ENCODE measurements at places on chromosomes 12 and 14.

DNA sequence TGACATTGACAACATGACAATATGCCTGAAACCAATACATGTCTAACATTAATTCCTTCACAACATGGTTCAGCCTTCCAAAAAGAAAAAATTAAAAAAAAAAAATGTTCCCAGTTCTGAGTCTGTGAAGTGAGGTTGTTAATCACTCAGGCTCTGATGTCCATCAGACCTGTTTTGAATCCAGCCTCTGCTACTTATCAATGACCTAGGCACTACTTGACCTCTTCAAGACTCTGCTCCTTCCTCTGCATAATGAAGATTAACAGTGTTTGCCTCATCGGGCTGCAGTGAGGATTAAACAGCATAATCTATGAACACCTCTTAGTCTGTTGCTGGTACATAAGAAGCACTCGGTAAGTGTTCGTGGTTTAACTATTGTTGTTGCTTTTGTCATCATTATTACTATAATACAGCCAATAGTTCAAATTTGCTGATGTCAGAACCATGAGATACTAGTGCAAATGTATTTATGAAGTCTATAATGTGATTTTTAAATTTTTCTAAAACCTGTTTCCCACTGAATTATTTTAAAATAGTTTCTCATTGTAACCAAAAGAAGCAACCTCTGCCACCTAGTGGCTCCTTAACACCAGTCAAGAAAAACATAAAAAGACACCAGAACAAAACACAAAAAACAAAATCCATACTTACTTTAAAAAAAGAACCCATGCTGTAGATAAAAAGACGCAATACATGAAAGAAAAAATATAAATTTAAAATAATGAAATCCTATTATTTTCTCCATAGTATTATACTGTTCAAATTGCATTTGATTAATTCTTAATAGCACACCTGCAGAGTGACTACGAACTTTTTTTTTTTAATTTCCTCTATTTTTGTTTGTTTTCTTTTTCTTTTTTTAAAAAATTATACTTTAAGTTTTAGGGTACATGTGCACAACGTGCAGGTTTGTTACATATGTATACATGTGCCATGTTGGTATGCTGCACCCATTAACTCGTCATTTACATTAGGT, 20.3 kb upstream of the TMX1 start:
- DNase-seq = no peak

- DNase-seq = no peak
These were observed 8.9 kb upstream of the GLRX5 start for GRCh38 chr14:95525999-95526398.

- DNase-seq = no peak
These were observed 6.2 kb downstream of the KHNYN start for GRCh38 chr14:24435998-24436354.

- DNase-seq = no peak
These were observed 456.7 kb downstream of the SLC16A7 start for GRCh38 chr12:60052483-60052882.

- no peak for DNase-seq
These were observed 70.7 kb downstream of the RASSF9 start for GRCh38 chr12:85765453-85765869.

DNA sequence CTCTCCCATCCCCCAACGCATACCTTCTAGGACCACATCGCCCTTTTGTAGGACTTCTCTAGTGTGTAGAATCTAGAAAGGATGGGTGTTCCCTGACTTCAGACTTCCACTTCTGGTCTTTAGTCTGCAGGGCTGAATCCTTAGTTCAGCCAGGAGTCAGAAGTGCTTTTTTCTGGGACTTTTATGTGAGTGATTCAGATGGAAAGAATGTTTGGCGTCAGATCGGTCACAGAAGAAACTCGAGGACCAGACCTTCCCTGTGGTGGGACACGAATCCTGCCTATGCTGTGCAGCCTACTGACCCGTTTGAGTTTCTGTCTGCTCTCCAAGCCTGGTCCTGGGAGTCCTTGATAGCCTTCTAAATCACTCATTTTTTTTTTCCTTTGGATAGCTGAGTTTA, 165.4 kb upstream of the SSTR1 start:
- DNase-seq = no peak

DNA sequence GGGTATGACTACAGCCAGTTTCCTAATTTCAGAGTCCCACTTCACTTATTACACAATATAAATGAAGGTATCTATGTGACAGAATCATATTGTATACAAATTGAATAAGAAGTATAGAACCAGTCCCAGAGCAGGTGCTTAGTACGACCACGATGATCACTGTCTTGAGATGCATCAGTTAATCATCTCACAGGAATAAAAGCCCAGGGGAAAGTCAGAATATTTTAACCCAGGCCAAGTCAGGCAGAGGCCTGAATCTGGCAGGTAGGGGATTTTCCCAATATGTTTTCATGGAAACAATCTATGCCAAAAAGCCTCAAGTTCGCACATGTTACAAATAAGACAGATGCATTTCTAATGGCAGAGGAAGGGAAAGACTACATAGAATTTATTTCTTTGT, 758.4 kb downstream of the BCL11B start:
- DNase-seq = no peak

DNA sequence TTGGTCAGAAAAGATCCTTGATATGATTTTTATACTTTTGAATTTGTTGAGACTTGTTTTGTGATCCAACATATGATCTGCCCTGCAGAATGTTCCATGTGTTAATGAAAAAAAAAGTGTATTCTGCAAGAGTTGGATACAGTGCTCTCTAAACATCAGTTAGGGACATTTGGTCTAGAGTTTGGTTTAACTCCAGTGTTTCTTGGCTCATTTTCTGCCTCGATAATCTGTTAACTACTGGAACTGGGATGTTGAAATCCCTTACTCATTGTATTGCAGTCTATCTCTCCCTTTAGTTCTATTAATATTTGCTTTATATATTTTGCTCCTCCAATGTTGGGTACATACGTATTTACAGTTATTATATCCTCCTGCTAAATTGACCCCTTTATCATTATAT, 18.3 kb upstream of the TXNRD1 start:
- DNase-seq = no peak

DNA sequence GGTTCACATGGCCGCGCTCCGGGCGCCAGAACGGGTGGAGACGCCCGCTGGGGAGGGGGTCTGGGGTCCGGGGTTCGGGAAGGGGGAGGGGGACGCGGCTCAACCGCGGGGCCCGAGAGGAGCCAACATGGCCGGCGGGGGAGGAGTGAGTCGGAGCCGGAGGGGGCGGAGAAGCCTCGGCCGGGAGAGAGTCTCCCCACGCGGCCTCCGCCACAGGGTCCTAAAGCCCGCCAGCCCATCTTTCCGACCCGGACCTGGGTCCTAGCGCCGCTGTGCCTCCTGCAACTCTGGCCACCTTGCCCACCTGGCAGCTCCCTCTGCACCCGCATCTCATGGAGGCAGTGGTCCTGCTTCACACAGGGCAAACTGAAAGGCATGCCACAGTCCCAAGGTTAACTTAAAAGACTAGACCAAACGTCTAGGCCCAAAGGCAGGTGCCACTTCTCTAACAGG, at the start of gene BAZ2A:
Gene BAZ2A, minus strand, starts transcription at position 147 of the 453 bp plus-strand sequence. CDS start 12,796 bp downstream, outside the sequence.
- no peak for DNase-seq

DNA sequence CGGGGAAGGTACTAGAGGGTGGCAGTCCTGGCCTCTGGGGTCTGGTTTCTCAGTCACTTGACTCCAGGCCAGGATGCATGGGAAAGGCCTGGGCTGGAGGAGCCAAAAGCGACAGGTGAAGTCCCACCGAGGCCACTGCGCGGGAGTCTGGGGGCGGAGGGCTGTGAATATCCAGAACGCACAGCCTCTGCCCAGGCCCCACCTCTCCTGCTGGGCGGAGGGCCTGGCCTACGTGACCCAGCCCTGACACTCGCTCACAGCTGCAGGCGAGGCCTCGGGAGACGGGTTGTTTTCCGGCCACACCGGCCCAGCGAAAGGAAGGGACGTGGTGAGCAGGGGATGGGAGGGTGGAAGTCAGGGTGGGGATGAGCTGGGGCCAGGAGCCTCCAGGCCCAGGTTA, 91.2 kb downstream of the RFLNA start:
- DNase-seq = no peak

DNA sequence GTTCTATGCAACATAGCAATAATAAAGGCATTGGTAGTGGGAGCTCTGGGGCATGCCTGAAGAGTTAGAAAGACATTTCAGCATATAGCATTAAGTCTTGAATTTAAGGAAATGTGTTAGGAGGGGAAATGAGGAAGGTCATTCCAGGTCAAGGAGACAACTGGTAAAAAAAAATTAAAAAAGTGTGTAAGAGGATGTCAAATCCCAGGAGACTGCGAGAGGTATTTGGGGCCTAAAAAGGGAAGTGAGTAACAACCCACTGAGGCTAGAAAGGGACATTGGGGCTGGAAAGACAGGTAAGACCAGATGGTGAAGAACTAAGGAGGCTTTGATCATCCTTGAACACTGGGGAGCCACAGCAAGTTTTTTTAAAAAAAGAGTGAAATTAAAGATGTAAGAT, 152.9 kb downstream of the SLC25A21 start:
- DNase-seq = no peak

GRCh38 chr12:98799146-98799810, 154.2 kb downstream of the APAF1 start:
- no peak for DNase-seq

DNA sequence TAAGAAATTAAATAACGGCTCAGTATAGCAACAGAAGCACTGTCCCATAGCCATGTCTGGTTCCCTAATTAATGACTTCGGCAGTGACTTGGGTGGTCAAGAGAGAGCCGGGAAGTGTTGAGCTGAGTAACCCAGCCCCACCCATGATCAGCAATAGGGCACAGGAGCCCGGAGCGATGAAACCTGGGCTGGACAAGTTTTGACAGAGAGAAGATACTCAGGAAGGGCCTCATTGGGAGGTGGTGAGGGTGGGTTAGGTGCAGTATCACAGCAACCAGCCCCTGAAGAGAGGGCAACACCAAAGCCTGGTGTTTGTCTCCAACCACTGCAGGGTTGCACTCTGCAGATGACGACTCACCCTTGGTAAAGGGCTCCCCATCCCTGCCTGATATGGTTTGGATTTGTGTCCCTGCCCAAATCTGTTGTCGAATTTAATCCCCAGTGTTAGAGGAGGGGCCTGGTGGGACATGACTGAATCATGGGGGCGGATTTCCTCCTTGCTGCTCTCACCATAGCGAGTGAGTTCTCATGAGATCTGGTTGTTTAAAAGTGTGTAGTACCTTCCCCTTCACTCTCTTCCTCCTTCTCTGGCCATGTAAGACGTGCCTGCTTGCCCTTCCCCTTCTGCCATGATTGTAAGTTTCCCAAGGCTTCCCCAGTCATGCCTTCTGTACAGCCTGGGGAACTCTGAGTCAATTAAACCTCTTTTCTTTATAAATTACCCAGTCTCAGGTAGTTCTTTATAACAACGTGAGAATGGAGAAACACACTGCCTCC, 124.9 kb upstream of the MED13L start:
- no peak for DNase-seq

DNA sequence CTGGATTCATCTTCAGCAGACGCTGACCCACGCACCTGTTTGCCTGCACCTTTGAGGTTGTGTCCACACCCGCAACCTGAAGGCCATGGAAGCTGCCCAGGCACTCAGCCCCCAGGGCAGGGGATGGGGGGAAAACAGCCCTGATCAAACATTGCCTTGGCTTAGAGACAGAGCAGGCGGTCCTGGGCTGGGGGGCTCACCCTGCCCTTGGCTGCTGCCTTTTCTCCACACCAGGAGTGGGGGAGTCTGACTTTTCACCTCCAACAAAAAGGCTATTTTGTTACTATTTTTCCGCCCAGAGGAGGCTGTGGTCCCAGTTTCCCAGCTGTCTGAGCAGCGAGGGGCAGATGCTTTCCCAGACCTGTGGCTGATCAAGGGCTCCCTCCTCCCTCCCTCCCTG, 24.2 kb downstream of the BCL11B start:
- no peak for DNase-seq

- no peak for DNase-seq
These were observed 91.7 kb upstream of the MAX start for GRCh38 chr14:65193916-65194590.

DNA sequence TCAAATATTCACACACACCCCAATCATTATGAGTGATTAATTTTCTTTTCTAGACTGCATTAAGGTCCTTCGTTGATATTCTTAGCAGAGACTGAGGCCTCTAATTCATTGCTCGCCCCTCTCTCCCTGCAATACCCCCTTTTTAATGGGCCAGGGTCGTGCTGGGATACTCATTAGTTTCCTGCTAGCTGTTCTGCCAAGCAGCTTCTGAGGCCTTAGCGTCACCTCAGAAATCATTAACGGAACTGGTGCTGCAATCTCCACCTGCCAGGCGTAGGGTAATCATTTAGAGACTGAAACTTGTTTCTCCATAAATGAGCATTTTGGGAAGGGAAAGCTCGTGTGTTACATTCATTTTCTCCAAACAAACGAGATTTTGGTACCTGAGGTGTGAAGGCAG, 1054.7 kb downstream of the GALC start:
- no peak for DNase-seq

DNA sequence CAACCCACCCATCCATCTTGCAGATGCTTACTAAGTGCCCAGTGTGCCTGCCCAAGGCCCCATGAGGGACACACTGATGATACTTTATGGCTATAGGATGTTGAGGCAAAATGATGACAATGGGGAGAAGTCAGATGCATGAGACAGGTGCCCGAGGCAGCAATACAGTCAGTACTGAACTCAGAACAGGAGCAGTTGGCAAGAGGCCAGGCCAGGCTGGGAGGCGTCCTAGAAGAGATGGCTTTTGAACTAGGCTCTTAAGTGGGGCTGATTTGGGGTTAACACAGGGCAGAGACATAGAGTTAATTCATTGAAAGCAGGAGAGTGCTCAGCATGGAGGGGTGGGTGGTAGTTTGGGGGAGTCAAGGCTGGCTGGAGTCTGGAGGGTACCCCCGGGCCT, 15.6 kb downstream of the PLBD2 start:
- DNase-seq = no peak

Measured in D721Med (cell line).